ENCODE measurements at places on chromosomes 6 and 20.

GRCh38 chr6:151630387-151630786, 136.6 kb downstream of the CCDC170 start:
- DNase-seq, result no peak

DNA sequence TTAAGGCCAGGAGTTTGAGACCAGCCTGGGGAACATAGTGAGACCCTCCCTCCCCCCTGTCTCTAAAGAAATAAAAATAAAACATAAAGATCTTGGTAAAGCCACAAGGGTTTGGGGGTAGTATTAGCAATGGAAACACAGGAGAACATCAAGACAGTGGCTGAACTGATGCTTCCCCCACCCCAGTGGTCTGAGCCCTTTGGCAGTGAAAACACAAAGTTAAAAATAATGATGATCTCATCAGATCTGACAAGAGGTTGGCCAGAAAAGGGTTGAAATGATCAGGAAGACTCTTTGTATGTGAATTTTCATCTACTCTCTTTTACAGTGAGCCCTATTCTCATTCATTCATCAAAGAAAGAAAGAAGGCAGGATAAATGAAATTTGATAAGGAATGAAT, 93.7 kb downstream of the KCNB1 start:
- no peak for DNase-seq

GRCh38 chr6:33132081-33132524, 56.3 kb downstream of the HLA-DPB1 start:
- no peak for DNase-seq

DNA sequence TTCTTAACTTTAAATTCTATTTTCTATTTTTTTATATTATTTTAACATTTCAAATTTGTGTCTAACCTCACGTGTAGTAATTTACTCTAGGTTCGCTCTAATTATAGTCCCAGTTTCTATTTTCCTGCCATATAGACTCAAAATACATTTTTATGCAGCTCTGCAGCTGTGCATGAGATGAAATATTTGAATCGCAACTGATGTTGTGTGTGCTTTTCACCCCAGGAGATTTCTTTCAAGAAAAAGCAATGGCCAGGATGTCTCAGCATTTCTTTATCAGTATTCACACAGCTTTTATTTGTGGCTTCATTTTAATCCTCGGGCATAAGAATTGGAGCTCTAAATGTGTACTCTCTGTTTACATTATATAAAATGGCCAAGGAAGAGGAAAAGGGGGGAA, 157.6 kb downstream of the HDGFL1 start:
- no peak for DNase-seq

DNA sequence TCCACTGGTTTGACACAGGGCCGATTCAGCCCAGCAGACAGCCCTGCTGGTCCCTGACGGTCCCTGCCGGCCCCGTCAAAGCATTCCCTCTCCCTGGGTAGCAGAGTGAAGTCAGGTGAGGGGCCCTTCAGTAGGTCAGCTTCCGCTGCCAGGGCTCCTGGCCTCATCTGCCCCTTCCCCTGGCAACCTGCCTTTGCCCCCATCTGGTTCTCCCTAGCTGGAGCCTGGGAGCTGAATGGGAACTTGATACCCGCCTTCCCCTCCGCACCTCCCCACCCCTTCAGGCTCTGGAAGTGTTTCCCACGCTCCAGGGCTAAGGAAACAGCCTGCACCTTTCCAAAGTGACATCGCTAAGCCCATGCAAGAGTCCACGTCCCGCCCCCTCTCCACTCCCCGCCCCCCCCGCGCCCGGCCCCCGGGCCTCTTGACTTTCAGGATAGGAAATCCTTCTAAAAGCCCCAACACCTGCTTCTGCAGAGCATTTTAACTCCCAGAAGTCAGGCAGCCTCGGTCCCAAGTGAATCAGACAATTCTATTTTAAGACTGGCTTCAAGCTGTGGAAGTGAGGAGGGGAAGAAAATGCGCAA, 53.3 kb downstream of the ISM1 start:
- no peak for DNase-seq

DNA sequence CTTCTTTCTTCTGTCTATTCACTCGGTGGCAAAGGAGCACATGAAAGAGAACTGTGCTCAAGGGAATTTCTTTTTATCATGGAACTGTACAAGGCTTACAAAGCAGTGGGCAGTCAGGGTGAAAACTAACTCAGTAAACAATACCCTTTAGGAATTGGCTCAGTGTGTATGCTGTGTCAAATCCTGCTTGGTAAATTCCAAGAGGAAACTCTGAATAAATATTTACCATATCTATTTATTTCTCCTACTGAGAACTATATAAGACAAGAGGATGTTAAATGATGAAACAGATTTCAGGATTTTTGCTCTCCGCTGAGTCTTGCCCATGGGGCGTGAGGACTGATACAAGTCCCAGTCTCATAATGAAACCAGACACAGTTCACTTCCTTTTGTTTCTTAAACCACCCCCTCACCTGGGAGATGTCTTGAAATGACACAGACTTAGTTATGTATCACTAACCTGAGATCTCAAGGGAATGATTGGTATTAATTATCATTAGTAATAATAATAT, 188.8 kb downstream of the BACH2 start:
- DNase-seq, result no peak

GRCh38 chr6:87397656-87398055, 10.1 kb upstream of the CFAP206 start:
- no peak for DNase-seq

DNA sequence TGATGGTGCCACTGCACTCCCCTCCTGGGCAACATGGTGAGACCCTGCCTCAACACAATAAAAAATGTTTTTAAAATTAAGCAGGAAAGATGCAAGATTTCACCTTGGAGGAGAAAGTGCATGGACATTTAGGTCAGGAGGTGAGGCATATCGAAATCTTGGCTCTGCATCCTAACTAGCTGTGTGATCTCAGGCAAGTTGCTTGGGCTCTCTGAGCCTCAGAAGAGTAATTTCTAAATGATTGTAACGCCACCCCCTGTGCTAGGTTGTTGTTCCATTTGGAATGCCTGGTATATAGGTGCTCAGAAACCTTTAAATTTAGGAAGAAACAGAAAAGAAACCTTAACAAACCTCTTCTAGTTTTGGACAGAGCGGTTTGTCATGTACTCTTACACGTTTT, 35.9 kb upstream of the C20orf144 start:
- DNase-seq, result no peak

DNA sequence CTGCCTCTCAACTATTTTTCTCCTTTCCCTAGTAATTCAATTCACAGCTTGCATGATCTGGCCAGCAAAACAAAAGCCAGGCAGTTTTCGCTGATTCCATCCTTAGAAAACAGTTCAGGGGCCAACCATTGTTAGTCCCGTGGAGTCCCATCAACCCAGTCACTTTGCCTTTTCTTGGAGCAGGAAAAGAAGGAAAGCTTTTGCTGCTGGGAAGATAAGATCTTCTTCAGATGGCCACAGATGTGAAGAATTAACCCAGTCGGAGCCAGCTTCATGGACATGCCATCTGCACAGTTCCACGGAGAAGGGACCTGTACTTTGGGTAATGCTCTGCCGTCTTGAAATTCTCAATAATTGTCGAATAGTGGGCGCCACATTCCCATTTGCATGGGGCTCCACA, 76.9 kb upstream of the TSHZ2 start:
- DNase-seq, result no peak

GRCh38 chr6:6328451-6328850, 8.0 kb upstream of the F13A1 start:
- DNase-seq, result no peak

GRCh38 chr6:98118397-98119045, 715.9 kb upstream of the POU3F2 start:
- no peak for DNase-seq

GRCh38 chr20:48732081-48732829, 95.5 kb downstream of the PREX1 start:
- DNase-seq, result no peak

- no peak for DNase-seq
Observed at GRCh38 chr6:101203664-101204063, 189.8 kb upstream of the GRIK2 start.

DNA sequence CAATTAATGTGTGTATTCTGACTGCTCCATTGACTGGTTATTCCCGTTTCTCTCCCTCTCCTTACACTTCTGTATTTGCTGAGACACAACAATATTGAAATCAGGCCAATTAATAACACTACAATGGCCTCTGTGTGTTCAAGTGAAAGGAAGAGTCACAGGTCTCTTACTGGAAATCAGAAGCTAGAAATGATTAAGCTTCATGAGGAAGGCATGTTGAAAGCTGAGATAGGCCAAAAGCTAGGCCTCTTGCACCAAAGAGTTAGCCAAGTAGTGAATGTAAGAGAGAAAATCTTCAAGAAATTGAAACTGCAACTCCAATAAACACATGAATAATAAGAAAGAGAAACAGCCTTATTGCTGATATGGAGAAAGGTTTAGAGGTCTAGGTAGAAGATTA, 489.5 kb upstream of the CITED2 start:
- no peak for DNase-seq

DNA sequence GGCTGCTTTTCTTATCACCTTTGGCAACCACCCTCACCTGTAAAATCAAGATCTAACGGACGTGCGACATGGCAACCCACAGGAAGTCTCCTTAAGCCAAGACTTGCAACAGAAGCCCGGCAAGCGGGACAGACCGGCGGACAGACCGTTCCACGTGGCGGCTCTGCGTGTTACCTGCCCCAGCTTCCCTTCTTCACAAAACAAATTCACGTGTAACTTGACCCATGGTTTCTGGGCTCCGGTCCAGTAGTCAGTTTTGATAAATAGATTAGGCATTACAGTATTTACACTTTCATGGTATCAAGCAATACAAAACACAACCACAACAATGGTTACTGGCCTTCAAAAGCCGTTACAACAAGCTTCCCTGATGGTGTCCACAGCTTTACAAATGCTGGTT, 133.8 kb downstream of the PRND start:
- no peak for DNase-seq

- DNase-seq, result no peak
Observed at GRCh38 chr6:103872233-103872632, 987.5 kb downstream of the HACE1 start.

GRCh38 chr20:821046-821730, 12.3 kb upstream of the FAM110A start:
- no peak for DNase-seq

DNA sequence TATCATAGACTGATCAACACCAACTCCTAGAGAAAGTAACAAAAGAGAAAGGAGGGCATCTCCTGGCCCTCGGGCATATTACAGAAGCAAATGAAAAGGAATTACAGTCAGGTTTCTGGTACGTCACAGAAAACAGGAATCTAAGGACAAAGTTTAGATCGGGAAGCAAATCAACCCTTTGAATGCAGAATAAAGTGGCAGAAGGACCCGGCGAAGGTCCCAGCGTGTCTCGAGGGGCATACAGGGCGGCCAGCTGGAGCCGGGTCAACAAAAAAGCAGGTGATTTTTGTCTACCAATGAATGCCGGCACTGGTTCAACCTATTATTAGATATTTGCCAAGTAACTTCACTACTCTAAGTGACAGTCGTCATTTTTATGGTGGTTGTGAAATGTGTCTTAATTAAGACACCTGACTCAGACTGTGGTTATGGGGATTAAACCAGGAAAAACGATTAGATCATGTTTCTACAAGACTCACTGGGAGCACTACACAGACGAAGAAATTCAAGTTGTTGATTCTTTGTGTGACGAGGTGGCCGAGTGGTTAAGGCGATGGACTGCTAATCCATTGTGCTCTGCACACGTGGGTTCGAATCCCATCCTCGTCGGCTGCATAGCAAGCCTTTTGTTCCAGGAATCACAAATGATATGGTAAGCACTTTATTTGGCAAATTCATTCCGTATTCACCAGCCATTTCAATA, 12.4 kb upstream of the ZSCAN9 start:
- peak; percentile 90 for DNase-seq
